Cardiac septum (tissue), 1 donor: ENCODE measurements at places on chromosomes 11 and 22. TPM values are rescaled to one million over a fixed set of nuclear protein-coding genes. Genes with fewer than 3 reads are reported as not detected.

Gene MRGPRF
- total RNA-seq = 2.3 TPM

Gene HORMAD2
- total RNA-seq = 0.16 TPM

Gene MUC15
- not detected for total RNA-seq

Gene ARHGAP42
- total RNA-seq = 12.0 TPM

Gene LINC01488
- 0.19 TPM for total RNA-seq
